Activated CD4-positive, alpha-beta T cell treated with anti-CD3 and anti-CD28 coated beads, Interleukin-2, amount 50 U/mL, for 16 hours (primary cell): ENCODE measurements at places on chromosomes 5 and 9.
A peak's percentile ranks its signal among the peaks of the same experiment; 100 is the strongest.

GRCh38 chr5:132677191-132677590, 3.4 kb downstream of the IL4 start:
- no peak for DNase-seq

GRCh38 chr5:111673891-111674626, 82.9 kb downstream of the NREP start:
- no peak for DNase-seq

GRCh38 chr9:120413121-120414048, 166.6 kb downstream of the CDK5RAP2 start:
- DNase-seq, result no peak

DNA sequence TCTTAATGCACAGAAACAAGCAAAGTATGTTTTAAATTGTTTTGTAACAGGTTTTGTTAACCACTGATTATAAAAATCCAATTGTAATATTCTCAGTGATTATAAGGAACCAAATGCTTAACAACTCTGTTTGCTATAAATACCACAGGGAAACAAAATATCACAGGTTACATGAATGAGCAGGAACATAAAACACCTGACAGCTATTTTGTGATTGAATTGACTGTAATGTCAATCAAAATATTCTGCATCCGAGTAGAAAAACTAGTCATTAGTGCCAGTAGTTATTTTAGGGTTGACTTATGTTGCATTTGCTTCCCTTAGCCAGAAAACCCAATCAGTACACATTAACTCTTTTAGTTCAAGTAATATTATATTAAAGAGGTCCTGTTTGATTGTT, 1707.8 kb upstream of the ACO1 start:
- no peak for DNase-seq

- no peak for DNase-seq
Measured at GRCh38 chr5:160685219-160685618, 166.8 kb downstream of the ATP10B start.

DNA sequence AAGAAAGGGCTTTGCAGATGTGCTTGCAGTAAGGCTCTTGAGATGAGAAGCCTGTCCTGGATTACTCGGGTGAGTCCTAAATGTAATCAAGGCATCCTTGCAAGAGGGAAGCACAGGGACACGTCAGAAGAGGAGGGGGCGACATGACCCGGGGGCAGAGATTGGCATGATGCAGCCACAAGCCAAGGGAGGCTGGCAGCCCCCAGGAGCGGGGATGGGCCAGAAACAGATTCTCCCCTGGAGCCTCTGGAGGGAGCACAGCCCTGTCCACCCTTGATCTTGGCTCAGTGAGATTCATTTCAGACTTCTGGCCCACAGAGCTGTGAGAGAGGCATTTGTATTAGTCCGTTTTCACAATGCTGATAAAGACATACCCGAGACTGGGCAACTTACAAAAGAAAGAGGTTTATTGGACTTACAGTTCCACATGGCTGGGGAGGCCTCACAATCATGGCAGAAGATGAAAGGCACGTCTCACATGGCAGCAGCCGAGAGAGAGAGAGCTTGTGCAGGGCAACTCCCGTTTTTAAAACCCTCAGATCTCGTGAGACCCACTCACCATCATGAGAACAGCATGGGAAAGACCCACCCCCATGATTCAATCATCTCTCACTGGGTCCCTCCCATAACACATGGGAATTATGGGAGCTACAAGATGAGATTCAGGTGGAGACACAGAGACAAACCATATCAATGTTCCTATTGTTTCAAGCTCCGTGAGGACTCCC, 76.1 kb downstream of the ADAMTS2 start:
- DNase-seq, result no peak

GRCh38 chr5:139278540-139279274, 14.8 kb upstream of the MATR3 start:
- DNase-seq, result no peak

GRCh38 chr5:113632996-113633395, 119.5 kb downstream of the YTHDC2 start:
- DNase-seq, result no peak

DNA sequence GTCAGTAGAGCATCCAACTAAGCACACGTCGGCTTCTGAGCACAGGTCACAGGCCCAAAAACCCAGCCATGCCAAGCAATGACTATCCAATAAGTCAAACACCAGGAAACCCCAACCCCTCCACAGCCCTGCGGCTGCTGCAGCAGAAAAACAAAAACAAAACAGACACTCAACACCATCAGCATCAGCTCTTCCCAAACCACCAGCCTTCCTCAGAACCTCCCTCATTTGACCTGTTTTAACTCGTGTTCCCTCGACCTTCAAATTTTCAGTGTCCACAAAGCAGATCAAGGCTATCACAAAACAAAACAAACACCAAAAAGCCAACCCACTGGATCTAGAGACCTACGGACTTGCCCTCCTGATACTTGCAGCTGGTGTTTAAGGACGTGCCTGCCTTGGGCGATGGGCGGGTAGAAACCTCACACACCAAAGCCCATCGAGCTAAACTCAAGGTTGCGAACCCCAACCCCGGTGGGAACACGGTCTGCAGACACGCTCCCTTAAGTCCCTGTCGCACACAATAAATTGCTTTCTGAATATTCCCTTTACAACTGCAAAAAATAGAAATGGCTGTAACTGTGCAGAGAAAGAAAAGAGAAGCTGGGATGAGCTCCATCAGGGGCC, 247.1 kb upstream of the ANKRD55 start:
- DNase-seq, result no peak

GRCh38 chr5:108259306-108259705, 122.6 kb downstream of the FBXL17 start:
- no peak for DNase-seq

DNA sequence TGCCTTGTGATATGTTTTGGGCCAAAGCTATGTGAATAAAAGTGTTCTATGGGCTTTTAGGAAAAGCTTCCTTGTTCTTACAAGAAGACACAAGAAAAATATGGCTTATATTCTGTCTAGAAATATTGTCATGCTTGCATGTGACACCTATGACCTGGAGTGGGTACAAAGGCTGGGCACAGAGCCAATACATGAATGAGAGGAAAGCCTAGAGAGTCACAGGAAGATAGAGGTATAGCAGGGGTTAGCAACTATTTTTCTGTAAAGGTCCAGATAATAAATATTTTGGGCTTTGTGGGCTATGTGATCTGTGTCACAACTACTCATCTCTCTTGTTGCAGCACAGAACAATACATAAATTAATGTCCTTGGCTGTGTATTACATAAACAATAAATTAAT, 196.6 kb upstream of the CD180 start:
- DNase-seq, result no peak

- DNase-seq, result no peak
Measured at GRCh38 chr9:137058521-137059234, 4.8 kb upstream of the ENTPD2 start.

DNA sequence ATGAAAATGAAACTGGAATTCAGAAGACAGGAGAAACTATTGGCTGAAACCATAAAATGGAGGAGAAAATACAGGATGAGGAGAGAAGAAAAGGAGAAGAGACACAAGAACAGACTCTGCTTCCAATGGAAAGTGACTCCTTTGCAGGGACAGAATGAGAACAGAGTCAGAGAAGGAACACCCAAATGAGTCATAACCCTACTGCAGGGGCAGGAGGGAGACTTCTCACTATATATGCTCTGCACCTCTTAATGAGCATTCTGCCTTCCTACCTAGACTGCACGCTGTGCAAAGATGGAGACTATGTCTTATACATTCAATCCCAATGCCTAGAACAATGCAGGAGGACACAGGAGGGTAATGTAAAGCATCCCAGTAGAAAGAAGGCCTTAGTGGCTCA, 2.1 kb downstream of the SAXO1 start:
- peak; percentile 31 for DNase-seq

- DNase-seq, result no peak
Measured at GRCh38 chr9:26426551-26427131, 466.0 kb downstream of the CAAP1 start.

GRCh38 chr9:70574151-70574837, 159.8 kb upstream of the KLF9 start:
- no peak for DNase-seq

DNA sequence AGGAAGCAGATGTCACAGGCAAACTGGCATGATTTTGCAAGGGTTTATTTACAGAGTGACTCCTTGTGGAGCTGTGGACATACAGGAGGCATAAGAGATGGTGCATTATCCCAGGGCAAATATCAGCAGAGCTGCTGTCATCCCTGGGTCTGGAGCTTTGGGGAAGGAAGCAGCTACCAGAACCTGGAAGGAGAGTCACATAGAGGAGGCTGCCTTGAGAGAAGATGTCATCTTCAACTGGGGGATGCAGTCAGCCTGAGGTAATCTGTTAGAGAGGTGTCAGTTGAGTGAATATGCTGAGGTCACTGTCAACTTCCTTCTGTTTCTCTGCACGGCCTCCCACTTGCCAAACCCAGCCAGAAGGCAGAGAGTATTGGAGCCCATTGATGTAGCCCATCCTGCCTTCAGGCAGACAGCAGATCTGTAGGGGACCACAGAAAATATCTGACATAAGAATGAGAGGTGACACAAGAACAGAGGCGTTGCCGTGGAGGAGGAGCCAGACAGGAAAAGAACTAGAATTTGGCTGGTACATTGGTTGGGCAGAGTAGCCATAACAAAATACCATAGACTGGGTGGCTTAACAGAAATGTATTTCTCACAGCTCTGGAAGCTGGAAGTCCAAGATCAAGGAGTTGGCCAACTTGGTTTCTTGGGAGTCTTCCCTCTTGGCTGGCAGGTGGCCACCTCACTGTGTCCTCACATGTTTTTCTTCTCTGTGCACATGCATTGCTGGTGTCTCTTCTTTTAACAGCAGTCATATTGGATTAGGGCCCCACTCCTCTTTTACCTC, 102.8 kb downstream of the SNX18 start:
- no peak for DNase-seq

DNA sequence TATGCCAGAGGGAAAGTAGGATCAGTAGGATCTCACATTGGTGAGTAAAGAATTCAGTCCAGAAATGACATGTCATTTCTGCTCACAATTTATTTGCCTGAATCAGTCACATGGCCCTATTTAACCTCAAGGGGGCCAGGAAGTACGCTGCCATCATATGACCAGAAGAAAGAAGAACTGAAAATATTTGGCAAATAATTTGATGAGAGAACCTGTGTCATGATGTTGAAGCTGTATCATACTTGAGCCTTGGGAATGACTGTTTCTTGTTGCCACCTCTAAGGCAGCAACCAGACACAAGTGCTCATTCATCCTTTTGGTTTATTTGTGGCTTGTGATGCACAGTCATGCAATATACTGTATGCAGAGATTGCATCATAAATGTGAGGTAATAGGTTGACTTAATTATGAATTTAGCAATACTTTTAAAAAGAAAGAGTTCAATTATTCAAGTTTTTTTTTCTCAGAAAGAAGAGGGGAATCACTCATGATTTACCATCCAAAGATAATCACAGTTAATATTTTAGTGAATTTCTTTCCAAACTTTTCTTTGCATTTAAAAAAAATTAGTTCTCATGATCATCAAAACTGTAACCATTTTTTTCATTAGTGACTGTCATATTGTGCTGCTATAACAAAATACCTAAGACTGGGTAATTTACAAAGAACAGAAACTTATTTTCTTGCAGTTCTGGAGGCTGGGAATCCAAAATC, 8.2 kb upstream of the ZFYVE16 start:
- peak; percentile 24 for DNase-seq

- DNase-seq, result peak; percentile 7
Measured at GRCh38 chr5:74316064-74316603, 324.4 kb downstream of the ENC1 start.

DNA sequence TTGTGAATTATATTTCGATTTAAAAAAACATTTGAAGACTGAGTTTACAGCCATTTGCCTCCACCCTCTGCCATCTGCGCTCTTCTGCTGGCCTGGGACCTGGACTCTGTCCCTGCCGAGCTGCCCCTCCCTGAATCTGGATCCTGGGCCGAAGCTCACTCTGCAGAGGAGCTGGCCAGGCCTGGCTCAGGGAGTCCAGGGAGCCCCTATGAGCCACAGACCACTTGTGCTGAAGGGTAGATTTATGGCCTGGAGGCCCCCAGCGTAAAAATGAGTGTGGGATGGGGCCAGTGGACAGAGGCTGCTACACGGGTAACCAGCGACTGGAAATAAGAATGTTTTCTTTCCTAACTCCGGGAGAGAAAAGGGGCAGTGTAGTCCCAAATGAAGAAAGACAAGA, 129.8 kb downstream of the FGF18 start:
- DNase-seq, result no peak

DNA sequence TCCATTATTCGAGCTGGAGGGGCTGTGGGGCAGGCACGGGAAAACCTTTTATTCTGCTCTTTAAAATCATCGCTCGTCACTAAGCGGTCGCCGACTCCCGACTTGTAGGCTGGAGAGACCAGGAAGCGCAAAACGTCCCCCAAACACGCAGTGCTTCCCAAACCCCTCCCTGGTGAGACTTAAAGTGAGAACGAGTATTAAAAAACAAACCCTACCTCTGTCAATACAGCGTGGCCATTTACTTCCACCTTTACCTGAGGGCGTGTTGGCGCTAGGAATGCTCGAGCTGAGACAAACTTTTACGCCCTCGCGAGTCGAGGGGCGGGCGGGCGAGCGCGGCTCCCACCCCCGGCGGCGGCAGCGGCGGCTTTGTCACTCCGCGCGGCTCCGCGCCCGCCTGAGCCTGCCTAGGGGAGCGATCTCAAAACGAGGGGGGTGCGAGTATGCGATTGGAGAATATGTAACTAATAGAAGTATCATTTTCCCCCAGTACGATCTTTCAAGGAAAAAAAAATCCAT, at the start of gene NR2F1-AS1:
NR2F1-AS1 (minus strand) TSS at position 293 of the 519 bp plus-strand sequence.
- no peak for DNase-seq

DNA sequence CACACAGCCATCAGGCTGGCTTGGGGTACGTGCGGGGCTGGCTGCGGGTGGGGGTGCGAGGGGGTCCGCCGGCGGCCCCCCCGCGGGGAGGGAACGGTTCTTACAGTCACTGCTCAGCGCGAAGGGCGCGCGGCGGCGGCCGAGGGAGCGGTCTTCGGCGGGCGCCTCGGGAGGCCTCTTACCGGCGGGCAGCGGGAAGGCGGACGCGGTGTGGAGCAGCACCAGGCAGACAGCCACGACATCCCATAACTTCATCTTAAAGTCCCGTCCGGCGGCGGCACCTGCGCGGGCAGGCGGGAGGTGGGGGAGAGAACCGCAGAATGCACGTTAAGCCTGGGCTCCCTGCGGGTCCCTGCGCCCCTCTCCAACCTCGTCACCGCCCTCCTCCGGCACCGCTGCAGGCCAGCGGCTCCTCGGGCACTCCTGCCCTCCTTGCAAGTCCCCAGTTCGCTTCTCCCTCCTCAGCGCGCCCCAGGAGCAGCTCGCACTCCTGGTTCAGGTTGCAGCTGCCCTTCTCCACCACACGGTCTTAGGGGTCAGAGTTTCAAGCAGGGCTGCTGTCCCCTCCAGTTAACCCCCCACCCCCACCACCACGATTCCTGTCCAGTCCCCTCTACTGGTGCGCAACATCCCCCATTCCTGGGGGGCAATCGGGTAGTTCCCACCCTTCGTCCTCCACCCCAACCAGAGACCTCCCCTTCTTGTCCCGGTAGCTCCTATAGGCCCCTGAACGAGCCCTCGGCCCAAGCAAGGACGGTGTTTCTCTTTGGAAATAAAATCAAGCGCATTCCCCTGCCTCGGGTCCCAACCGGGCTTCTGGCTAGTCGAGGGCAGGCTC, 5.1 kb downstream of the GDNF start:
- no peak for DNase-seq

- no peak for DNase-seq
Measured at GRCh38 chr5:134240421-134240962, 14.6 kb upstream of the PPP2CA start.
